Tongue (tissue), 3 donors: ENCODE measurements at places on chromosomes 7 and 10.

- DNase-seq: no peak
Measured at GRCh38 chr10:129642427-129642826, 175.4 kb downstream of the MGMT start.

- peak; percentile 81 for DNase-seq
Measured at GRCh38 chr7:158047391-158048059, 540.1 kb downstream of the PTPRN2 start.

- DNase-seq: no peak
Measured at GRCh38 chr7:77524731-77525130, 12.4 kb upstream of the PTPN12 start.

GRCh38 chr10:52308251-52309031 lies 5.6 kb upstream of the DKK1 start:
- DNase-seq: peak; percentile 84

GRCh38 chr7:7117935-7118586 lies 64.3 kb upstream of the C1GALT1 start:
- DNase-seq: no peak

- DNase-seq: peak; percentile 39
Measured at GRCh38 chr7:35254496-35255442, 869 bp upstream of the TBX20 start.

GRCh38 chr7:116423499-116423898 lies 76.0 kb upstream of the CAV2 start:
- no peak for DNase-seq

- DNase-seq: no peak
Measured at GRCh38 chr7:44630792-44631457, 24.5 kb downstream of the OGDH start.

GRCh38 chr10:93921338-93921737 lies 27.6 kb downstream of the SLC35G1 start:
- DNase-seq: no peak

- DNase-seq: no peak
Measured at GRCh38 chr7:39530971-39531370, 35.2 kb upstream of the YAE1 start.

GRCh38 chr7:13748998-13749397 lies 240.5 kb downstream of the ETV1 start:
- DNase-seq: no peak

- no peak for DNase-seq
Measured at GRCh38 chr7:128699895-128700294, 27.8 kb downstream of the GARIN1A start.

- DNase-seq: peak; percentile 71
Measured at GRCh38 chr10:119633538-119634218, 17.5 kb upstream of the BAG3 start.

DNA sequence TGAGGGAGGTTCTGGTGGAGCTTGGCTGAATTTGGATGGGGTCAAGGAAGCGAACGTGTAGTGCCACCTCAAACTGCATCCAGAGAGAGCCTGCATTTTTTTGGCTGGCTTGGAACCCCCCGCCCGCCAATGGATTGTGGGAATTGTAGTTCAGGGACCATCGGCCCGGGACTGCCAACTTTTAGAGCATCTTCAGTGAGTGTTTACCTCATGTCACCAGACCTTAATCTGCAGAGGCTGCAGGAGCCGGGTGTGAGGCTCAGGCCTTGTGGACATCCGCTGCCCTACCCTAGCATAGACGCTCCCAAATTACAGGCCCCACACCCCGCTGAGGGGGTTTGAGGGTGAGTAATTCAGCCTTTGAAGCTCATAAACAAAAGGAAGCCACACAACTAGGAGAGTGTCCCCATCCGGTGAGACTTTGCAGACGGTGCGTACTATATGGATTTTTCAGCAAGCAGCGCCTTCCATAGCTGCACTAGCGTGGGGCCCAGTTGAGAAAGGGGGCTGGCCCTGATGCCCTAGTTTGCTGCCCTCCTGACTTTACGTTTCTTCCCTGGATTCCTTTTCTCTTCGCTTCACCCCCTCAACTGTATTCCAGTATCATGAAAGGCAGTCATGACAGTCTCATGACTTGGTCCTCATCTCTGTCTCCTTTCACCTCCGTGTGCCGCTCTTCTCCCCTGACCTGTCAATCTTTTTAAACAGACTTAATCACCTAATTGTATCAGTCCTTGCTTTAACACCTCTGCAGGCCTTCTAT lies 717 bp downstream of the CNPY4 start:
- peak; percentile 91 for DNase-seq

DNA sequence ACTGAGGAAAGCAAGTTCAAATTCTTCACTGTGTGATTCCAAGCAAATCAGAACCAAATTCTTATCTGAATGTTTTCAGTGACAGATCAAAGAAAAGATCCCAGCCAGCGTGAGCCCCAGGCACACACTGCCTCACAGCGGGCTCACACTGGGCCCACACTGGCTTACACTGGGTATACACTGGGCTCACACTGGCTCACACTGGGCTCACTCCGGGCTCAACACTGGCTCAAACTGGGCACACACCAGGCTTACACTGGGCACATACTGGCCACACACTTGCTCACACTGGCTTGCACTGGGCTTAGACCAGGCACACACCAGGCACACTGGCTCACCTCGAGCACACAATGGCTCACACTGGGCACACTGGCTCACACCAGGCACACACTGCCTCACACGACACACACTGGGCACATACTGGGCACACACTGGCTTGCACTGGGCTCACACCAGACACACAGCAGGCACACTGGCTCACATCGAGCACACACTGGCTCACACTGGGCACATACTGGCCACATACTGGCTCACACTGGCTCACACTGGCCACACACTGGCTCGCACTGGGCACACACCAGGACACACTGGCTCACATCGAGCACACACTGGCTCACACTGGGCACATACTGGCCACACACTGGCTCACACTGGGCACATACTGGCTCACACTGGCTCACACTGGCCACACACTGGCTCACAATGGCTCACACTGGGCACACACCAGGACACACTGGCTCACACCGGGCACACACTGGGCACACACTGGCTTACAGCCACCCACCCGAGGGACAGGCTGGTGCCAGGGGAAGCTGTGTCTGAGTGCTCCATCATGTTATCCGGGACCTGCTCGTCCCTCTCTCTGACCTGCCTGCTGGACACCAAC lies 156.3 kb downstream of the PTPRN2 start:
- DNase-seq: no peak

DNA sequence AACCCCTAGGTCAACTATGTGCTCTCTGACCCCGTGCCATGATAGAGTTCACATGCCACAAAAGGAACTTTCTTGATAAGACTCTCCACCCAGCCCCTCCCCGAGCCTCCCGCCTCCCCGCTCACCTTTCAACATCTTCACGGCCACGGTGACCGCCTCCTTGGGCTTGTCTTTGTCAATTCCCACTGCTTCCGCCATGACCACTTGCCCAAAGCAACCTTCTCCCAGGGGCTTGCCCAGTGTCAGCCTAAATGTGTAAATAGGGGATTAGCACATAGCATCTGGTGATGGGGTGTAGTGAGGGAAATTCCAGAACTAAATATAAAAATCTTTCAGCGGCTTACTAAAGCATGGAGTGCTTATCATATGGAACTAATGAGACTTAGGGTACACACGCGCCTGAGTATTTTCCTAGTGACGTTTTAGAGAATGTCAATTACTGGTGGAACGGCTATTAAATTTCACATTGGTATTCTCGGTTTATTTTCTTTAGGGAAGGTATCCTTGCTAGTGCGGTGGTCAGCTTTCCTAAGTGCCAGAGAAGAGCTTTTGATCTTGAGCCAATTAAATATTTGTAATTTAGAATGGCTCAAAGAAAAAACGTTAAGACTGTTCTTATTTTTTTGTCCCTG lies 97.4 kb downstream of the FGFR2 start:
- peak; percentile 61 for DNase-seq

- DNase-seq: peak; percentile 8
Measured at GRCh38 chr10:87524296-87524695, 19.6 kb downstream of the MINPP1 start.
